ENCODE measurements at places on chromosomes 11 and 22.

DNA sequence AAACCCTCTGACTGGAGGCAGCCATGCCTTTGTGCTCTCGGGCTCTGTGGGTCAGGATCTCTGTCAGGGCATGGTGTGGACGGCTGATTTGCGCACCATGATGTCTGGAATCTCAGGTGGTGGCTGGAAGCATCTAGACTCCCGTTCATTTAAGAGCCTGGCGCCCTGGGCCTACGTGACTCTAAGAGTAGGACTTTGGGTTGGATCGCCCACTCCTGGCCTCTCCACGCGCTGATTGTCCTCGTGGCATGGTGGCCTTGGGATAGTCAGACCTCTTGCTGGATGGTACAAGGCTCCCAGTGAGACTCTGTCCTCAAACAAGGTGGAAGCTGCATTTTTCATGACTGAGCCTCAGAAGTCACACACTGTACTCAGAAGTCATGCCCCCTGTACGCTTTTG is 224.3 kb downstream of the TBC1D22A start:
- no peak for DNase-seq

DNA sequence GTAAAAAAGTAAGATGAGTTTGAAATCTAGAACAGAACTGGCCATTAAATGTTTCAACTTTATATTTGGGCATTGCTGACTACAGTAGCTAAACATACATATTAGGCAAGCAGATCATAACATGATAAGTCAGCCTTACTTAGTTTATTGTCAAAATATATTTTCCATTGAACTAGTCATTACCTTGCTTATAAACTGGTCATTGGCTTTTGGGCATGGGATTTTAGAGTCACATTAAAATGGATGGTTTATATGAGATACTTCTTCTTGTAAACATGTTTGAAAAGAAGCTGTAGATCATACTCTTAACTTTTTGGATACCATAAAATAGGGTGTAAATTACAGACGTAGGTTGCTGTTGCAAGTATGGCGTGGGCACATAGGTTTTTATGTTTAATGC is 2.7 kb downstream of the HIPK3 start:
- DNase-seq = no peak

- DNase-seq = peak; percentile 79
Measured at GRCh38 chr11:75547617-75548058, 14.4 kb upstream of the SERPINH1 start.

GRCh38 chr11:91129596-91129995 is 906.7 kb upstream of the CHORDC1 start:
- no peak for DNase-seq

DNA sequence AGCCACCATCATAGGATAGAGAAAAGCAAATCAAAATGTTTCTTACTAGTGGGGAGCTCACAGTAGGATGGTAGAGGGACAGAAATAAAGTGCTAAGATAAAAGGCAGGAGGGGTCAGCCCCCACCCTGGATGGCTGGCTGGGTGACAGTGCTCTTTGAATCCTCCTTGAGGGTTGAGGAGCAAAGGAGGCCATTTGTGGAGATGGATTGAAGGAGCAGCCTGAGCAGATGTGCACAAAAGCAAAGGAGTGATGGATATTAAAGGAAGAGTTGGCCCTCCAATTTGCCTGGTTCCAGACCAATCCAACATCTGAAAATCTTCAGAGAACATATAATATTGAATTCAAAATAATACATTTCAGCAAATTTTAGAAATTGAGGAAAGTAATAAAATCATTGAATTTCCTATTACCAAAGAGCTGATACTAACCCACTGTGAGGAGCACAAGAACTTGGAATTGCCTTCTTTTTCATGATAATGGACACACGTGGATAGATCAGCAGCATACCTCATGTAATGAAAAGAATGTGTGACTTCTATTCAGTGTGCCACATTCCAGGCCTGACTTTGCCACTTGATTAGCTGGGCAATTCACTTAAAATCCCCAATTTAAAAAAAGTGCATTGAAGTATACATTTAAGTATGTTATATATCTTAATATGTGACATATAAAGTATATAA is 287.0 kb downstream of the FAT3 start:
- no peak for DNase-seq

DNA sequence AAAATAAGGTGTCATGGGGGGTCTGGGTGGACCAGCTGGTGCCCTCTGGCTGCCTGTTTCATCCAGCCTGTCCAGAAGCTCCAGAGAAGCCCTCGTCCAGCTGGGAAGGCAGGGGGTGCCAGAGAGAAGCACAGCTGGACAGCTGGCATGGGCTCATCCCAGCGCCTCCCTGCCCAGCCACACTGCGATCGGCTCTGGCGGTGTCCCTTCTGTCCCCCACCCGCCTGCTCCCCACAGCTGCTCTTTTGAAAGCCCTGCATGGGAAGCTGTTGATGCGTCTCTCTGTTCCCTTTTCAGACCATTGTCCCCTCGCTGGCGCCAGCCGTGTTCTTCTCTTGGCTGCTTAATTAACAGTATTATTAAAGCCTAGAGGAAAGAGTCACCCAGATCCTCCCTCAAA is 86.5 kb downstream of the MN1 start:
- DNase-seq = peak; percentile 56

DNA sequence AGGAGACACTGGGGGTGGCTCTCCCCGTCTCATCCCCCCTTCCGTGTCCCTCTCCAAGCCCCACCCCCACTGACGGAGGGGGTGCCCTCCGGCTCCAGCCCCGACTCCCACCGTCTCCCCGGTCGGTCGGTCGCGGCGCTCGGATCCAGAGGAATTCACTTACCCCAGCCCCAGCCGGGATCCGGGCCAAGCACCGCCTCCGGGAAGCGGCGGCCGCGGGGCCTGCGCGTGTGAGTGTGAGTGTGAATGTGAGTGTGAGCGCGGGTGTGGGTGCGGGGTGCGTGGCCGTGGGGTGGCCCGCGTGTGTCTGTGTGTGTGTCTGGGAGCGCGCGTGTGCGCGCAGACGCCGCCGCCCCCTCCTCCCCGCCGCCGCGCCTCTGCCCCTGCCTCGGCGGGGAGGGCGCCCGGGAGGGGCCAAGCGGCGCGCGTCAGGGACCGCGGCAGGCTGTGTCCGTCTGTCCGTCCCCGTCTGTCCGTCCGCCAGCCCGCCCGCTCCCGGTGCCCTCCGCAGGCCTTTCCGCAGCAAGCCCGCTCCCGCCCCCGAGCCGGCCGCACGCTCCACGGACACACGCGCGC is at the start of gene ELFN2:
TSS of gene ELFN2 (minus strand) at position 345 of the 576 bp plus-strand sequence. CDS start 51,945 bp downstream, outside the sequence.
- DNase-seq = peak; percentile 70

DNA sequence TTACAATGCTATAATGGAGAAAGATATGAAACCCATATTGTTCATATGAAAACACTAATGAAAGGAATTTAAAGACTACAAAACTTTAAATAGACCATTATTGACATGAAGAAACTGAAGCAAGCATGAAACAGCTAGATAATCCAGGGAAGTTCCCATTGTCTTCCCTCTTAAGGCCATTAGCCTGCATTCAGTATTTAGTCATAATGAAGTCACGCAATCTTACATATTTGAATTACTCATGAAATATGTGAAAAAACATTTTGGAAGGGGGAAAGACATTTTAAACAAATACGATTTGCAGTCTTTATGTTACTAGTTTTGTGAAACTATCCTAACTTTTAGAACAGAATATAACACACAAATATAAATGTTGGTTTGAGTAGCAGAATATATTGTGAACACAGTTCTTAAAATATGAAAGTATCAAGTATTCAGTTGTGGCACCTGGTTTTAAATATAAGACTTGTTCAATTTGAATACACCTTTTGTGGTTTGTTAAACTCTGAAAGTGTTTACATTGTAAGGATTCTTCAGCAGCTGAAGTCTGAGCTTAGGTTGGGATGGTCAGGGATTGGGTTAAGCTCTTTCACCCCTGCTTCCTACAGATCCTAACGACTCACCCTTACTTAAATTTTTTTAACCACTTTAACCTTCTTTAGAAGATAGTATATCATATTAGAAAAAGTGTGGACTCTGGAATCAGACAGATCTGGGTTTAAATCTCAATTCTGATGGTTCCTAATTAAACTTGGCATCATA is 500.3 kb upstream of the TENM4 start:
- no peak for DNase-seq

DNA sequence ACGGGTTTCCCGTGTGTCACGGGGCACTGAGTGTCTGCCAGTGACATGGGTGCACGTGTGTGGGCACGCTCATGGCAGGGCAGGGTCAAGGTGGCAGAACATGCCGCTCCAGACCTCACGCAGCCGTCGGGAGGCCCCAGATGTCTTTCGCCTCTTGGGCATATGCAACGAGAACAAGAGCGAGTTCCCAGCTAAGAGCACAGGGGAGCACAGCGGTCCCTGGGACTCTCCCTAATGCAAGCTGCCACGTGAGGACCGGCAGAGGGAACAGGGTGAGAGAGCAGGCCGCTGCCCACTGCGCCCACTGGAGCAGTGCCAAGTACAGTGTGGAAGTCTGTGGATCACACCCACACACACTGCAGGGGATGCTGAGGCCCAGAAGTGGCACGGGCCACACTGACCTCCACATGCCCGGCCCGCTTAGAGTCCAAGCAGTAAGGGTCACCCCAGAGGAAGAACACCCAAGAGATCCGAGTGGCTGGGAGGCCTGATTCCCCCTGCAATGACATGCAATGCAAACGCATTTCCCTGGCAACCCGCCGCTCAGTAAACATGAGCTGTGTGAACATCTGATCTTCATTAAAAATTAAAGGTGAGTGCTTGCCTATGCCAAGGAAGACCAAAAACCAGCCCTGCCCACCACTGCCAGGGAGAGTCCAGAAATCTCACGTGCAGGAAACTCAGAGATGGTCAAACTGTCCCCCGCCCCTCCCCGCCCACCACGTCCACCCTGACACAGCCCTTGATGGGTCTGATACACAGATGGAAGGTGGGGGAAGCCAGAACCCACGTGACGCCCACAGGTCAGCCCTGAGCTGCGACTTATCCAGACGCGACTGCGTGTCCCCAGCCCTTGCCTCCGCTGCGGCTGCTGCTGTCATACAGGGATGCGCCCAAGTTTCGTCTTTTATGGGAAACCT is 11.7 kb downstream of the CERK start:
- no peak for DNase-seq

DNA sequence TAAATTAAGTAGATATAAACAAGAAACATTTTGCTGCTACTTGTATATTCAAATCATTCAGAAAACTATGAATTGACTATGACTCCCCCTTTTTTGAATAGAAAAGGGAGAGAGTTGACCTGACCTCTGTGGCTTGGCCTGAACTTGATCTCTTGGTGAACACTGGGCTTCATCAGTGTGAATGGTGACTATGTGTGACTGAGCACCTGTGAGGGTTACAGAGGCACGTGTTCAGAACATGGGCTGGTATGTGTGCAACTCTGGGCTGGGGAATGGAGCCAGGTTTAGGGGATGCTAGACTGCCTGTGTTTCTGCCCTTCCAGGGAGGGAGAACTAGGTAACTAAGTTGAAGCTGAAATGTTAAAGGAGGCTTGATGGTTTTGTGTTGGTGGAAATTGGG is 29.2 kb downstream of the HSD17B12 start:
- no peak for DNase-seq

DNA sequence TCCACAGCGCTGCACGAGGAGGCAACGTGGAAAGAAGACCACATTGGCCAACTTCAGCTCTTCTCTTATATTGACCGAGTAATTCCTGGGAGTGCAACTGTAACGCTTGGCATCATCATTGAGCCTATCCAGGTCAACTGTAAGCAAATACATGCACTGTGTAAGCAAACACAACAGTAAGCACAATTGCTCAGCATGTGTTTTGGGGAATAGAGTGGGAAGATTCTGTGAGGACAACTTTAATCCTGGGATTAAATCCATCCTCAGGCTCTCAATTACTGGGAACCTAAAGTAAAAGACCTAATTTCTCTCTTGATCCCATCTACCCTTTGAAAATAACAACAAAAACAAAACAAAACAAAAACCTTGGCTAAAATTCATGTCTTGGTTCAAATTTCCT is 109.5 kb upstream of the DDI1 start:
- DNase-seq = no peak

- no peak for DNase-seq
Measured at GRCh38 chr22:45197606-45198462, 34.1 kb downstream of the NUP50 start.

DNA sequence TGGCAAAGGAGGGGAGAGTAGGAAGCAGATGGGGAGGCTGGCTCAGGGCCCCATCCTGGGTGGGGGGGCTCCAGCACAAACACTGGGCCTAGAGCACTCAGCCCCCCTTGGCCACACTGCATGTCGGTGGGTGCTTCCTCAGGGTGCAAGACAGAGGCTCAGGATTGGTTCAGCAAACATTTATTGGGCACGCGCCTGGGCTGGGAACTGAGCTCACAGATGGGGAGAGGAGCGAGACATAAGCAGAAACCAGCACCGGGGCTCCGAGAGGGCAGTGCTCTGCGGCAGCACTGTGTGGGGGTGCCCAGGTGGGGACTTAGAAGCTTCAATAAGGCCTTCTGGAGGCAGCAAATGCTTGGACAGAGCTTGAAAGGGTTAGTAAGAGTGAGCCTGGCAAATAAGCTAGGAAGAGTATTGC is 12.1 kb upstream of the EHD1 start:
- DNase-seq = no peak

DNA sequence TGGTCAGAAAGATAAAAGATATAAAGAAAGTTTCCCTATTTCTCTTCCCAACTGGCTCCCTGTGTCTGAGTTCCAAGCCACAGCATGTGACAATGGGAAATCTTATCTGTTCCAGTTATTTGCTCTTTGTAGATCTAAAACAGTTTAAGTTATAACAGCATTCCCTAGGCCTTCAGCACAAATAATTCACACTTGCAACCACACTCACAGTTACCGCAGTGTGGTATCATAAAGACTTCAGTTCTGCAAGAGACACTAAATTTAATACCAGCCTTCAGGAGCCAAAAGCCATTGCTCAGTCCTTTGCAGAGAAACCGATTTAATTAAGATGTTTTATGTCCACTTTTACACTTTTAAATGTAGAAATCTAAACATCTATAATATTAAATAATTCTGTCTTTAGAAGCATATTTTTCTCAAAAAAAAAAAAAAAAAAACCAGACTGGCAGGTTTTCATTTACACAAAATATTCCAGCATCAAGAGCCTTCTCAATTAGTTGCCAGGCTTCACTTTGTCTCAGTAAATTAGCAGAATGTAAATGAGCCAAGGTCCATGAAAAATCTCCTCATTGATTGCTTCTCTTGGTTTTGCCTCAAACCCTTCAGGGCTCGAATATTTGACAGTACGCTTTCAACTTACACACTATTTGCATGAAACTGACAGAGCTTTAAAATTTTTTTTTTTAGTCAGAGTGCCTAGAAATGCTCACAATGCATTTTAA is 300.0 kb upstream of the DDI1 start:
- no peak for DNase-seq

DNA sequence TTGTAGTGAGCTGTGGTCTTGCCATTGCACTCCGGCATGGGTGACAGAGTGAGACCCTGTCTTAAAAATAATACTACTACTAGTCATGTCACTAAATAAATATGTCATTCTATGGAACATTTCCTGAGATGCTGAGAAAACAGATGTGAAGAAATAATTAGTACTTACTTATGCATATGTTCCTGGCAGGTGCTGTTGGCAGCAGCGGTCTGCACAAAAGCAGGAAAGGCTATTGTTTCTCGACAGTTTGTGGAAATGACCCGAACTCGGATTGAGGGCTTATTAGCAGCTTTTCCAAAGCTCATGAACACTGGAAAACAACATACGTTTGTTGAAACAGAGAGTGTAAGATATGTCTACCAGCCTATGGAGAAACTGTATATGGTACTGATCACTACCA is 8.8 kb downstream of the ARCN1 start:
- no peak for DNase-seq

All from left hindlimb (tissue), 1 donor.